ENCODE measurements at places on chromosomes 11 and 22. TPM values are rescaled to one million over a fixed set of nuclear protein-coding genes. Genes with fewer than 3 reads are reported as not detected.

TIMP3 gene
- 924 TPM for total RNA-seq

SERPINH1 gene
- 1,336 TPM for total RNA-seq

DDI1 gene
- under 0.01 TPM for total RNA-seq

OR10A2 gene
- not detected for total RNA-seq
